ENCODE measurements at places on chromosomes 2 and 18.

DNA sequence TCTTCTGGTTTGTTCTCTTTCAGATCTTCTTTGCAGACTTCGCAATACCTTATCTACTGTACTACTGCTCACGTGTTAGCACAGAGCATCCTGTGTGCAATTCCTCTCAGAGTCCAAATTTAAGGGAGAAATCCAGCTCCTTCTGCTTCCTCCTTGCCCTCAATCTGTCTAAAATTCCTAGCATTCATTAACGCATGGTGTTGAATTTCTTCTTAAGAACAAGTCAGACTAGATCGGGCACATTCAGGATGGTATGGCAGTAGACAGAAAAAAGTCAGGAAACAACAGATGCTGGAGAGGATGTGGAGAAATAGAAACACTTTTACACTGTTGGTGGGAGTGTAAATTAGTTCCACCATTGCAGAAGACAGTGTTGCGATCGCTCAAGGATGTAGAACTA lies 206.1 kb upstream of the CDH7 start:
- no peak for DNase-seq

DNA sequence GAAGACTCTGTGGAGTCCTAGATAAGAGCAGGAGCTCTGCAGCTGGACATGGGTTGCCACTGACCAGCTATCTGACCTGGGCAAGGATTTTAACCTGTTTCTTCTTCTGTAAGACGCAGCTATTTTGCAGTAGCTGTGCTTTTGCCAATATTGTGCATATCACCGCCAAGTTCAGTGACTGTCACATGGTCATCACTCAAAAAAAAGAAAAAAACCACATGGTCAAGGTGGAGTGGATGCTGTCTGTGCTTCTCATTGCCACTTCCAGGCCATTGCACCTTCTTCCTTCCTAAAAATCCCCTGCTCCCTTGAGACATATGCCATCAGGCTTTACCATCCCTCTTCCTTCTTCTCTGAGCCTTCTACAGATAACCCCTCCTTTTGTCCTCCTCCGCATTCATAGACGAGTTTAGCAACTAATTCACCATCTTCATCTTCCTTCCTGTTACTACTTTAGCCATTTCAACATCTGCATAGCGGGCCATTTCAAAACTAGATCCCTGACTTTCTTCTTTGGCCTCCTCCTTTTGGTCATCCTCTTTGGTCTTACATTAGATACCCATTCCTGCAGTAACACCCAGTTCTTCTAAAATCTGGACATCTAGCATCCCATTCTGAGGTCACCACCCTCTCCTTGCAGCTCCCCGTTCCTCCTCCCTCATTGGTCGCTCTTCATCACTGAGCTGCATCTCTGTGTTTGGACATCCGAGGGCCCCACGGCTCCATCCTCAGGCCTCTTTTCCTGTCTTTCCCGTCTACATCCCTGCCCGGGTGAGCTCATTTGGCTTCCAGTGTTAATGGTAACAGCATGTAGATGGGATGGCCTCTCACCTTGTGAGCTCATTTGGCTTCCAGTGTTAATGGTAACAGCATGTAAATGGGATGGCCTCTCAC lies 17.8 kb downstream of the RNF144A start:
- DNase-seq, result no peak

GRCh38 chr18:48151421-48152065 lies 221.1 kb upstream of the SMAD2 start:
- DNase-seq, result no peak

DNA sequence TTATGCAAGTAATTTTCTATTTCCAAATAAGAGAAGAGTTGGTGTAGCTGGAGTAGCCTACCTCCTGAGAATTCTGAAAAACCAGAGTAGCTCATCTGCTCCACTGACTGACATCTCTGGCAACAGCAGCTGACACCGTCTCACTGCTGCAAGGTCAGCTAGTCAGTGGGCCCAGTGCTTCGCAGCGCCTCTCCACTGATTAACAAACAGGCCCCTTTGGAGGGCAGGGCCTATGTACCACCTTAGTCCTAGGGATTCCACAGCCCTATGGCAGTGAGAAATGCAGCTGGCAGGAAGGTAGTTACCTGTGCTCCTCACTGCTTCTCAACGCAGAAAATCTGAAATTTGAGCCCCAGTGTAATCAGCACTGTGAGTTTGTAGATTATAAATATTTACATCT lies 97.5 kb downstream of the DLGAP1 start:
- DNase-seq, result no peak

DNA sequence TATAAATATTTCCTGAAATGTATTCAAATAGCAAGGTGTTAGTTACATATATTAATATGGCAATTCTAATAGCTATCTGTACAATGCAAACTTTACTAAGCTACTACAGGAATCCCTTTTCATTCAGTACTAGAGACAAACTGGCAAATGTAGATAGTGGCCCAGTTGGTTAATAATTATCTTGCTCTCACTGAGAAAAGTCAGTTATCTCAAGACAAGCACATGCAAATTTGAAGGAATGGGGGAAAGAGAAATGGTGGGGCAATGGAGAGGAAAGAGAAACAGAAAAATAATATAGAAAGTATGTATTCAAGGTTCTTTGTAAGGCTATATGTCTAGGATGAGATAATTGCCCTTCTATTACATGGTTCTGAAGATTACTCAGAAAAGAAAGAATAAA lies 280.0 kb downstream of the FIGN start:
- no peak for DNase-seq

DNA sequence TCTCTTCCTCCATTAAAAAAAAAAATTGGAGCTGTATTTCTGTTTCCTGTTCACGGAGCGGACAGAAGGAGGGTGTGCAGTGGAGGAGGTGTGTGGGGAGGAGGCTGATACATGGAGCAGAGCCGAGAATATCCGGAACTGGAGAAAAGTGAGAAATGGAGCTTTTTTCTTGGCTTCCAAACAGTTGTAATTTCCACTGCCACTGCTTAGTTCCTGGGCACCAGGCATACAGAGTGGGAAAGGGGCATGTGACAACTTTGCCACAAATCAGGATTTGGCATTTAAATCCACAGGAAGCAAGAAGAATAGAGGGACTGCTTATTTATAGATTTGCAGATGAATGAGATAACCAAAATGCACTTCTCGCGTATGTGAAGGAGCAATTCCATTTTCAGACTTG lies 71.2 kb downstream of the BCL11A start:
- no peak for DNase-seq

DNA sequence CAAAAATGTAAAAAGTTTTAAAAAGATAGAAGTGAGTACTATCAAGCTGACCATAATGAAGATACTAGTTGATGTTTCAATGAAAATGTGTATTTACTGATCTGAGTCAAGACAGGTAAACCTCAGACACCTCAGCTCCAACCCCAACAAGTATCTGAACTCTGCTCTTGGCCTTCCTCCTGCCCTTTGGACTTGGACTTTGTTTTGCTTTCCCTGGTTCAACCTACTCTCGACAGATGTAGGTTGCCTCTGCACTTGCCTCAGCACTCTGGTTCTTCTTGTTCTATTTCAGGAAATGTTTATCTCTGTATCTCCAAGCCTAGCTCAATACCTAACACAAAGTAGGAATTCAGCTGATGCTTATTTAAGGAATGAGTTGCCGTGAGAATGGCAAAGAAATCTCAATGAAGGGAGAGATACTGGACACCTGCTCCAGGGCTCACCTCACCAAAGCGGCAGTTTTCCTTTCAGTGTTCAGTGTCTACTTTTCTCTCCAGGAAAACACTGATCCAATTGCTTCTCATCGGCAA lies 248.8 kb upstream of the CTAGE1 start:
- no peak for DNase-seq

DNA sequence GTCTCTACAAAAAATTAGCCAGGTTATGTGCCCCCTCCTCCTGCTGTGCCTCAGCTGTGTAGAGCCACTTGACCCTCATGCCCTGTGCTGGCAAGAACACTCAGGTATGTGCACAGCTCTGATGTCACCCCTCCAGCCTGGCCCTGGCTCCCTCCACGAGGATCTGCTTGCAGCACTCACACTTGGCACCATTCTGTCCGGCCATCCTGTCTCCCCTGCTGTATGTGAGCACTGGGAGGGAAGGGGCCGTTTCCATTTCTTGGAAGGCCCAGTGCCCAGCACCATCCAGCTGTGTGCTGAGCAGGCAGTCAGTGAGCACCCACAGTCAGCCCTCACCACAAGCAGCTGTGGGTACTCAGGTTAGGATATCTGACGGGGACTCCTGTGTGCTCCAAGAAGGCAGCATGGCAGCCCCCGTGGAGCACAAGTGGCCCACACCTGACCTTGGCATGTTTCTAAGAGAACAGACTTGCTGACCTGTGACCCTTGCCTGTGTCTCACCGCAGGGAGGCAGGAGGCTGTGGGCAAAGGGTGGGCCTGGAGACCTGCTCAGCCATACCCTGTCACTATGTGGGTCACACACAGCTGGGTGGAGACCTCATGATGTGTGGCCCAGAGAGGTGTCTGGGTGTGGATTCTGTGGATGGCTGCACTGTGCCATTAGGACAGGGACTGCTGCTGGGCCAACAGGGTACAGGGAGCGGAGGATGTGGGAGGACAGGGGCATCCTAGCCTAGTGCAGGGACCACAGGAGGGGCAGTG lies 31.5 kb downstream of the USP34 start:
- DNase-seq, result no peak

DNA sequence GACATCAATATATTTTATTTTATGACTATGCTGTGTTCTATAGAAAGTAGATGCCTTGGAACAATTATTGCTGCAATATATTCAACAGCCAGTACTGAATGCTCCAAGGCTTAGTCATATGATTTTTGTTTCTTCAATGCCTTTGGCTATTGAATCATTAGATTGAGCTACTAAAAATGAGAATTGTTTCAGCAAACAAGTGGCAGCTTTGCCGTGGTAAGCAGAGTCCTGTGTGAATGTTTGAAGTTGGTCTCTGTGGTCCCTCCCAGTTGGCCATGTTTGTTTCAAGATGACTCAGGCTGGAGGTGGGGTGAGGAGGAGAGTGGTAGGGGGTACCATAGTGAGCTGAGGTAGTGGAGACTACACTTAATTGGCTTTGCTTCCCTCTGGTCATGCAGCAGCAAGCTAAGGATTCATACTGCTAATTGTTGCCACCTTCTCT lies 198.6 kb upstream of the EPAS1 start:
- DNase-seq, result no peak

DNA sequence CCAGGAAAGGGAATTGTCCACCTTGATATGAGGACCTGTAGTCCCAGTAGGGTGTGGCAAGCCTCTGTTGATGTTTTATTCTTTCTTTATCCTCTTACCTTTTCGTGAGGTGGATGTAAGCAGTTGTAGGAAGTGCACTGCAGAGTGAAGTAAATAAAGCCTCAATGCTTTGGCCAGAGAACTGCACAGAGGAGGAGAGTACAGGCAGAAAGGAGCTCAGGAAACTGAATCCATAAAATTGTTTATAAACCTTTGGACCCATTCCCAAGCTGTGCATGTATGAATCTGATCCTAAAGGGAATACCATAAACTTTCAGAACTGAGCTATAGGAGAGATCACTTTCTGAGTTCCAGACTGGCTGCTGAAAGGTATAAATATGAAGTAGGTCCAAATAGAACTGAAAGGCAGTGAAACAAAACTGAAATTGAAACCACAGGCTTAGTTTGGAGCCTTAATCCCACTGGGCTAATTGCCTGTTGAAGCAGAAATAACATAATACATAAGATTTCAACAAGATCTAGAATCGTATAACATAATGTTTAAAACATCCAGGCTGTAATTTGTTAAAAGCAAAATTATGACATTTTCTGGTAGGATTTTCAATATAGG lies 17.9 kb upstream of the SLC9A4 start:
- DNase-seq, result no peak

- no peak for DNase-seq
Measured at GRCh38 chr2:219968685-219969345, 341.4 kb downstream of the SLC4A3 start.

DNA sequence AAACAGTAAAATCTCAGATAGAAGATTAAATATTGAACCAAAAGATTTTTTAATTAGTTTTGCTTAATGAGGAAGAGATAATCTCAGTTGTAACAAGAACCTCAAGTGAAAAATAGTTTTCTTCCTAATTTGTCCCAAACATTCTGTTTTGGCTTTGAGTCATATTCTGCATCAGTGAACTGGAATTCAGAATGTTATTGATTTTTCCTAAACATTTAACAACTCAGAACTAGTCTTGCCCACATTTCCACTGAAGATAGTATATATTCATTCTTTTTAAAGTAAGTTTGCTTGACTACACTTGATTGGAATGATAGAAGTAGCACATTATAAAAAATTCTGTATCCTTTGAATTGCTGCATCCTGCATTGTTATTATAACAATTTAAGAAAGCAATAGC lies 85.7 kb upstream of the UGP2 start:
- DNase-seq, result no peak

GRCh38 chr2:20103530-20103929 lies 52.1 kb upstream of the LAPTM4A start:
- DNase-seq, result no peak

- no peak for DNase-seq
Measured at GRCh38 chr2:10811517-10811916, 1.1 kb downstream of the PDIA6 start.

DNA sequence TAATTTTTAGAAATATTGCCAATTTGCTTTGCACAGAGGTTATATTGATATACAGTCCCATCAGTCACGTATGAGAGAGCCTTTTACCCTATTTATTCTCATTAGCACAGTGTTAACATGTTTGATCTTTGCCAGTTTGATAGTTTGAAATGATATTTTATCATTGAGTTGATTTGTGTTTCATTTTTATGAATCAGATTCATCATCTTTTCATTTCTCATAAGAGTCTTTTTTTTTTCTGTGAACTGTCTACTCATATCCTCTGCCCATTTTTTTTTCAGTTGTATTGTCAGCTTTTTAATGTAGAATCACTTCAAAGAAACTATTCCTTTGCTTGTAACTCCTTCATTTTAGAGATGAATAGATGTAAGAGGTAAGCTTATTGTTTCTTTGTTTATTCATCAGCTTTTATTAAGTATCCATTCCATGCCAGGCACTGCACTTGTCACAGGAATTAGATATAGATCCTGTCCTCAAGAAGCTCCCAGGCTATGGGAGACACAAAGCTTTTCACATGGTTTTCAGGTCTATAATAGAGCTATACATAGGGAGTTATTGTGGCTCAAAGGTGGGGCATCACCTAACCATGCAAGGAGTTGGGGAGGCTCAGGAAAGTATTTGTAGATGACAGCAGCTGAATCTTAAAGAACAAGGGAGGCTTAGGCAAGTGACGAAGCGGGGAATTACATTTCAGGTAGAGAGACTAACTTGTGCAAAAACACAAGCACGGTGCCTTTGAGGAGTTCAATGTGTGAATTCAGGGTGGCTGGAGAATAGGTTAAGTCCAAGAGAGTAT lies 42.1 kb downstream of the CD28 start:
- no peak for DNase-seq

DNA sequence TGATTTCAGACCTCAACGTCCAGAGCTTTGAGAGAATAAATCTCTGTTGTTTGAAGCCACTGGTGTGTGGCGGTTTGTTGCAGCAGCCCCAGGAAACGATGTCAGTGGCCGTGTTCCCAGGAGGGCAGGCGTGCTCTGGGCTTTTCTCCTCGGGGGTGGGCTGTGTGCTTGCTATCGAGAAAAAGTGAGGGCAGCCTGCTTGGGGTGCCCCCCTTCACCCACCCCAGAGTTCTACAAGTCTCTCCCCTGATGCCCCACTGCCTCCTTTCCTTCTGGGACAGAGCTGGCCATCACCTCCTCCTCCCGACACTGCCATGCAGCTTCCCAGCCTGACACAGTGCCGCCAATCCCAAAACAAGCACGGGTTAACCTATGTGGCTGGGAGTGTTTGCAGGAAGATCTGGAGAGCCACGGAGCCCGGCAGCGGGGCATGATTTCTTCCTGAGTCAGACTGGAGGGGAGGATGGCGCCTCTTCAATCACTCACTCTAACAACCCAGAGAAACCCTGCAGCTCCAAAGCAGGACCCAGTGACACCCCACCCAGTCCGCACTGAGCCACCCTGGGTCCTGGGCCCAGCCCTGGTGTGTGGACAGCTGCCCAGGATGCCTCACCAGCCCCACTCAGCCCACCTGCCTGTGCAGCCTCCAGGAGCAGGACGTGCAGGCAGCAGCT lies 213.7 kb upstream of the RAB6C start:
- DNase-seq, result no peak

Measured in stimulated activated CD8-positive, alpha-beta memory T cell treated with anti-CD3 and anti-CD28 coated beads, Interleukin-15, amount 100 ng/mL, for 1 hour (primary cell).